ENCODE measurements at places on chromosomes 5 and 9.

DNA sequence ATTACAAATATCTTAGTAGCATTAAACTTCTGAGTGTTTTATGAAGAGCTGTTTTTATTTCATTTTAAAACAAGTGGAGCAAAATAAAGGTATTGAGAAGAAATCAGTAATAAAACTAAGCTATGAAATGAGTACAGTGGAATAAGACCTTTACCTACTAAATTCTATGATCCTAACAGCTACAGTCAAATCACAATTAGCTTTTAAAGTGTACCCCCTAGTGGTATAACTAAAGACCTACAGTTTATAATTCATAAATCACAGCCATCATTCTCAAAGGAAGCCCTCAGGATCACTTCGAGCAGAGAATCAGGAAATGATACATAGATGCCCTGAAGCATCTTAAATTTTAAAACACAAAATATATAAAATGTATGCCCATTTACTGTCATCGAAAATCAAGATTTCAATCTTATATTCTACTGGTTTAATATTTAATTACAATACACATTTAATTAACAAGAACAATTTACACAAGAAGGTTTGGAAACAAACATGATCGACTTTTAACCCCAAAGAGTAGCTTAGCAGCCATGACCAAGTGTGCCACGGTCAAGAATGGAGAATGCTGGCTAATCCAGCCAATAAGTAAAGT, 12.3 kb downstream of the CCNH start:
- no peak for DNase-seq

DNA sequence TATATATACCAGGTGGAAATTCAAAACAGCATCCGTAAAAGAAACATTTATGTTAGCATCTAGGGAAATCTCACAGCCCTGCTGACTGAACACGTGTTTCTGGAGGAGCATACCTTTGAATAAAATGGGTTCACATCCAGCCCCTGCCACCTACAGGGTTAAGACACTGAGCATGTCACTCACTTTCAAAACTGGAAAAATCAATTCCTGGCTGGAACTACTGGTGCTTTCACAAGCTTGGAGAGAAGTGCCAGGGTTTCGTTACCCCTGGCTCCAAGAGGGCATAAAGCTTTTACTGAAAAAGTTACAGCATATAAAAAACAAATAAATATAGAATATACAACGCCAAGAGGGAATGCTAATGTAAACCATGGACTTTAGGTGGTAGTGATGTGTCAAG, 48.0 kb downstream of the SERINC5 start:
- DNase-seq, result no peak

DNA sequence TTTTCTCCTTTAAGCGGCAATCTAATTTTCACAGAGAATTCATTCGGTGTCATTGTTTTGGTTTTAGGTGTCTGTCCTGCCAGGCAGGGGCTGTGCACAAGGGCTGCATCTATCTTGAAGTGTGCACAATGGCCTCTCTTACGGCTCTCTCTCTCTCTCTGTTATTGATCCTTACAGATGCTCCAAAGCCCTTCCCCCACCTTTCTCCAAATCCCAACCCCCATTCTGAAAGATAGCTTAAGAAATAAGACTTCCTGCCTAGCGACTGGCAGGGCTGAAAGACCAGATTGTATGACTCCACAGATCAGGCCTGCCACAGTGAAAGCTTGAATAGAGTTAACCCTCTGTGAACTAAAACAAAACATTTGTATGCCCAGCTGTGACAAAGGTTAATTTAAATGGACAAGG, 86.5 kb upstream of the NR5A1 start:
- DNase-seq, result no peak

GRCh38 chr5:56175021-56175420, 58.1 kb downstream of the ANKRD55 start:
- no peak for DNase-seq

- no peak for DNase-seq
Measured at GRCh38 chr5:168612123-168612522, 33.0 kb upstream of the PANK3 start.

GRCh38 chr9:125959951-125960619, 212.9 kb downstream of the PBX3 start:
- no peak for DNase-seq

DNA sequence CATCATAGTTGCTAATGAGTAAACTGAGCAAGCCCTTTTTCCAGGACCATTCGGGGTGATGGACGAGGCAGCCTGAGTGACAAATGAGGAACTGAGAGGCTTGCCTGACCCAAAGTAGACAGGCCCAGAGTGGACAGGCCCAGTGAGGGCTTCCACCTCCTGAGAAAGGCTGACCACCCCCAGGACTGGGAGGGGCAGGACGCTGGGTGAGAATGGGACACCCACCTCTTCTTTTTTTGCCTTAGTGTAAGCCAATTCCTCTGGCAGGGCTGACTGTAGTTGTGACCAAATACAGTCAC, 68.3 kb downstream of the MACROH2A1 start:
- DNase-seq, result no peak

GRCh38 chr5:123611406-123611709, 99.4 kb downstream of the CSNK1G3 start:
- no peak for DNase-seq

GRCh38 chr9:113526231-113526746, 62.8 kb downstream of the RGS3 start:
- no peak for DNase-seq

- DNase-seq, result no peak
Measured at GRCh38 chr5:78569441-78569840, 79.1 kb downstream of the LHFPL2 start.

GRCh38 chr9:113609562-113610318, 146.2 kb downstream of the RGS3 start:
- DNase-seq, result no peak

DNA sequence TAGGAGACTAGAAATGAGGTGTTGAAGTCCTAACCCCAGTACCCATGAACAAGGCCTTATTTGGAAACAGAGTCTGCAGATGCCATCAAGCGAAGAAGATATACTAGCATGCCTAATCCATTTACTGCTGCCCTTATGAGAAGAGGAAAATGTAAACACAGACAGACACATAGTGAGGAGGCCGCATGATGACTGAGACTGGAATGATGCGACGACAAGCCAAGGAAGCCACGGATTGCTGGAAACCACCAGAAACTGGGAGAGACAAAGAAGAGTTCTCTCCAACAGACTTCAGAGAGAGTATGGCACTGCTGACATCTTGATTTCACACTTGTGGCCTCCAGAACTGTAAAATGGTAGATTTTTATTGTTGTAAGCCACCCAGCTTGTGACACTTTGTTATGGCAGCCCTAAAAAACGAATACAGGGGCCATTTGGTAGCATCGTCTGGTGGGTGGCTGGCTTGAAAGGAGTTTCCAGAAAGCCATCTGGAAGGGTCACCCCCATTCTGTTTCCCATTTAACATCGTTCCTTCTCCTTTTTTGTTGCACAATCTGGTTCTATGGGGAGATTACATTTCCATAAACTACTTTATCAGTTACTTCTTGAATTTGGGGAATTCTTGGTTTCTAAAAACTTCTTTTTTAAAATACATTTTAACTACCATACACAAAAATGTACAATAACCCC, 193.1 kb downstream of the HSD17B3 start:
- no peak for DNase-seq

DNA sequence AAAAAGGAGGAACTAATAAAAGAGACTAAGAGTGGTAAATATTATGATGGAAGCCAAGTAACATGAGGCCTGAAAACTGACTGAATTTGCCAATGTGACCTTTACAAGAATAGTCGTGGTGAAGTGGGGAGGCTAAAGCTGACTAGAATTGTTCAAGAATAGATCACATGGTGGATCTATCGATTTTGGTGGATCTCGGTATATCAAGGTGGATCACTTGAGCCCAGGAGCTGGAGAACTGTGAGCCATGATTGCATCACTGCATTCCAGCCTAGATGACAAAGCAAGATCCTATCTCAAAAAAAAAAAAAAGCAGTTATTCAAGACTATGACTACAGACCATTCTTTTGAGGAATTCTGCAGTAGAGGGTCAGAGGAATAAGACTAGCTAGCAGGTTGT, 15.1 kb downstream of the ERMP1 start:
- no peak for DNase-seq

- DNase-seq, result no peak
Measured at GRCh38 chr9:95031711-95032461, 285.6 kb downstream of the FANCC start.
